CD4-positive, alpha-beta T cell treated with Interferon gamma for 1 hour (primary cell): ENCODE measurements at places on chromosomes 7 and 10.

GRCh38 chr10:5511231-5511884 is 12.0 kb upstream of the CALML5 start:
- DNase-seq: no peak

GRCh38 chr7:135672560-135673359 is 10.4 kb downstream of the STMP1 start:
- no peak for DNase-seq

GRCh38 chr10:129799942-129800341 is 164.1 kb downstream of the EBF3 start:
- DNase-seq: no peak

DNA sequence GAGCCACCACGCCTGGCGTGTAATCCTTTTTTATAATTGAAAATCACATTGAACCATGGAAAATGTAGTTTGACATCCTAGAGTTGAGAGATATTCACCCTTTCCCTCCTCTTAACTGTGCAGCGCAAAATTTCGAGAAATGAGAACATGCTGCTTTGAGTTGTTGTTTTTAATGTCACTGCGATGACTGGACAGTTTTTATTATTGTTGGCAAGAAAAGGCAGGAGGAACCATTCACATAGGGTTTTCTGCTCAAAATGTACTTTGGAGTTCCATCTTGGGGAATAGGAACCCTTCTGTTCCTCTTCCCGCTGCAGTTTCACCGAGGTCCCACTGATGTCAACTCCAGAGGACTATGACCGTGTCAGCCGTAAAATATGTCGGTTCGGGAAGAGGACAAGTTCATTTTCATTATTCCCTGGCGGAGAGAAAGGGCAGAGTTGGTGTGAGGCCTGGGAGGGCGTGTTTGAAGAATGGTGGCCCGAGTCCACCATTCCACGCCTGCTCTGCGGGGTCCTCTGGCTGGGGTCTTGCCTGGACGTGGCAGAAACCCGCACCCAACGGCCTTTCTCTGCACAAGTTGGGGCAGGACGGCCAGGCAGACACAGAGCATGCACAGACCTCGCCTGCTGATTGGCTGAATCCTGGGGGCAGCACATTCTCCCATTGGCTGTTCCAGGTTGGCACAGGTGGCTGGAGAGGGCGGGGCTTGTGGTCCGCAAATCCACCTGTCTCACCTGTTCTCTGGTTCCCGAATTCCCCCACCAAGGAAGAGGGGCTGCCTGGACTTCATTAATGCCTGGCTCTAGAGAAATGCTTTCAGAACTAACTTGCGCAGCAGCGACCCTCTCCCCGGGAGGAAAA is 105.1 kb upstream of the TCF7L2 start:
- DNase-seq: no peak

GRCh38 chr10:7547206-7547605 is 119.6 kb downstream of the ITIH5 start:
- no peak for DNase-seq

GRCh38 chr7:43890468-43890867 is 15.9 kb downstream of the URGCP start:
- no peak for DNase-seq

GRCh38 chr10:125061557-125062226 is 98.7 kb downstream of the CTBP2 start:
- DNase-seq: no peak

DNA sequence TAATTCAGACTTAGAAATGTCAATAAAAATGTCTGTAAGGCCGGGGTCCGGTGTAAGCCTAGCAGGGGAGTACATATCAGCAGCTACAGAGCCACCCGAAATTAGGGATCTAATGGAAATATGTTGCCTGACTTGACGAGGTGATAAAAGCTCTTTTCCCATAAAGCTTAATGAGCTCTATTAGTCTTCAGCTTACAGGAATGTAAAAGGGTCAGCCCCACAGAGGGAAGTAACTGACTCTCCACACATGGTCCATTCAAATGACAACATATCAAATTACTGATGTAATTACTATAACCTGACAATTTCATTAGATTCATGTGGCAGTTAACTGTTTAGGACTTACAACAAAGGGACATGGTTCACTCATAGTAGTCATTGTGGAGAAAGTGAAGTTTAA is 62.3 kb downstream of the ATE1 start:
- no peak for DNase-seq

- DNase-seq: no peak
Observed at GRCh38 chr7:95963446-95963990, 191.2 kb downstream of the DYNC1I1 start.

DNA sequence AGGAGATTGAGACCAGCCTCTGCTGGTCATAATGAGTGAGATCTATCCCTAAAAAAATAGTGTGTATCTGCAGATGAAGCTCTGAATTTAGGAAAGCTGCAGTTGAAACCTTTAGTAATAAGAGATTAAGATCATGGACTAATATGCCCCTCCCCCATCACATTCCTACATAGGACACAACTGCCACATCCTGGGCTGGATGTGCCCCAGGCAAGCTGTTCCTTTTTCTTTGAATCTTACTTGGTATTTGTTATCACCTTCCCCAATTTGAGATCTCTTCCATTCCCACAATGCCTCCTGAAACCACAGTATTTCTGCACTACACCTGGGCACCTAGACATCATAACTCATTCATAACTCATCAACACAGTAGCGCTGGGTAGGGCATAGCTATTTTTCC is 74.1 kb downstream of the DOCK1 start:
- DNase-seq: no peak

DNA sequence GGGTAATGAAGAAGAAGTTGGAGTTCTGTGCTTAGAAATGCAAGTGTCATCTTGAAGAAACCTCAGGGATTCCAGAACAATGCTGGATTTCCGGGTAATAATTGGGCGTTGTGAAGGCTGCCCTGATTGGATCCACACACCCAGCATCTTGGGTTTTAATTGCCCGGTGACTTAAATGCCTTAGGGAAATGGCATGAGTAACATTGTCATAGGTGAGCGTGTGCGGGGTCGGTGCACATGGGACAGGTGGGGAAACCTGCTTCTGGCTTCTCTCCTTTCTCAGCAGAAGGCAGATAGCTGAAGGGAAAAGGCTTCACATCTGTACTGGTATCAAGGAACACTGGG is 15.2 kb upstream of the CAMK1D start:
- DNase-seq: no peak

DNA sequence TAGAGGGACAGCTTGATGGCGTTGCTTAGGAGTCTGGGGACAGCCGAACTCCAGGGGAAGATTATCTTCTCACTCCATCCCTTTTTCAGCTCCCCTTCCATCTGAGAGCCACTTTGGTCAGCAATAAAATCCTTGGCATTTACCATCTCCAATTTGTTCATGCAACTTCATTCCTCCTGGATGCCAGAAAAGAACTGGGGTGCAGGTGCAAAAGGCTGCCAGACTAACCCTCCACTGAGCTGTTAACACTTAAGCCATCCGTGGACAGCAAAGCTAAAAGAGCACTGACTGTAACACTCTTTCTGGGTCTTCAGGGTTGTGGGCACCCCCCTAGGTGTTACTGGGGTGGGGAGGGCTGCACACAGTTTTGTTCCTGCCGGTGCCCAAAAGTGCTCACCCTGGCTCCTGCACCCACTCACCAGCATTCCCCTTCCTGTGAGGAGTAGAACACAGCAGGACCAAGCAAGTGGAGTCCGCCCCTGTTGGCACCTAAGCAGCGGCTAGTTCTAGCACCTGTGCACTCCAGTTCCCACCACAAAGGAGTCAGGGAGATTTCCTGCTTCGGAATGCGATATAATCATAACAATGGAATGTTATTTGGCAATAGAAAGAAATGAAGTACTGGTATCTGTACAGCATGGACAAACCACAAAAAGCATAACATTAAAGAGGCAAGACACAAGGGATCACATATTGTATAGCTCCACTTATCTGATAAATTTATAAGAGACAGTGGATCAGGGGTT is 95.1 kb downstream of the NPY start:
- no peak for DNase-seq

DNA sequence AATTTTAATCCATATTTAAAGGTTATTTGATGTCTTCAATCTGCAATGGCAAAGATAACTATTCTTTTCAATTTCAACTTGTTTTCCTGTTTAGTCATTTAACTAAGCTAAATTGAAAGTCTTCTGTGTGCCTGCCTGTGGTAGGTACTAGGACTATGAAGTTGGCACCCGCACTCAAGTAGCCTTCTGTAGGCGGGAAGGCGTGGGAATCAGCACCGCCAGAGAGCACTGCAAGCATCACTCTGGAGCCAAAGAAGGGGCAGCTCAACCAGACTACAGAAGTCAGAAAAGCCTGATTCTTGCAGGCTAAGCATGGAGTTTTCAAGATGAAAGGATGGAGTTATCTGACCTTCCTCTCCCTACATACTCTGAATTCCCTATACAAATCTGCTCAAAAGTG is 269.0 kb upstream of the PHF14 start:
- DNase-seq: no peak

GRCh38 chr10:74381291-74381853 is 230.4 kb downstream of the ADK start:
- no peak for DNase-seq

GRCh38 chr7:167090-167855 is 25.1 kb upstream of the FAM20C start:
- DNase-seq: peak; percentile 25

GRCh38 chr7:92644406-92645113 is 54.4 kb upstream of the FAM133B start:
- DNase-seq: no peak

GRCh38 chr10:126380352-126381076 is 7.8 kb downstream of the ADAM12 start:
- DNase-seq: no peak
